ENCODE measurements at places on chromosomes 1 and 21.
A peak's percentile ranks its signal among the peaks of the same experiment; 100 is the strongest.

DNA sequence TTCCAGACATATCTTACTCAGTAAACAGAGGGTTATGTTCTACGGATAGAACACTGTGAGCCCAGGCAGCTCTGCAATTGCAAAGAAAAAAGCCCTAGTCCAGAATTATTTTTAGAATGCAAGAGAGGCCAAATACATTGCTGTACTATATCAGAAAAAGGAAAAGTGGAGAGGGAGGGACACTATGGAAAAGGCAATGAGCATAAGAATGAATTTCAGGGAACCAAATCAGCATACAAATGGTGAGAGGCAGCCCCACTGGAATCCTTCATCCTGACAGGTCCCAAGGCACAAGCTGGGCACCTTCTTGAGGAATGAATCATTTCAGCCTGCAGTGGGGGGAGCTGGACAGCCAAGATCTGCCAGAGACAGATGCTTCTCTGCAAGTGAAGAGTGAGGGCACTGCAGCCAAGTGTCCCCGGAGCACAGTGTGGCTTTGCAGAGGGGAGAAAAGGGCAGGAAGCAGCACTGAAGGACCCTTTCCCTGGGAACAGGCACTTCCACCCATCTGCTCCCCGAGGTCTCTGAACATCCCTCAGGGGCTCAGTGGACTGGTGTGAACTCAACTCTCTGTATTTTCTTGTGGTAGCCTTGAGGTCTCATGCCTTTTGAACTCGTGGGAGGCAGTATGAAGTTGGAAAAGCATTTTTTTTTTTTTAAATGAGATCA, 115.6 kb downstream of the XCL2 start:
- H3K36me3 ChIP-seq: no peaks in the 10 kb centered on the region
- H3K27me3 ChIP-seq: no peaks in the 10 kb centered on the region
- no peaks in the 10 kb centered on the region for H3K4me1 ChIP-seq
- no peak overlapping the region for H3K4me3 ChIP-seq
- DNase-seq: peak; percentile 57
- H3K27ac ChIP-seq: no peak overlapping the region

DNA sequence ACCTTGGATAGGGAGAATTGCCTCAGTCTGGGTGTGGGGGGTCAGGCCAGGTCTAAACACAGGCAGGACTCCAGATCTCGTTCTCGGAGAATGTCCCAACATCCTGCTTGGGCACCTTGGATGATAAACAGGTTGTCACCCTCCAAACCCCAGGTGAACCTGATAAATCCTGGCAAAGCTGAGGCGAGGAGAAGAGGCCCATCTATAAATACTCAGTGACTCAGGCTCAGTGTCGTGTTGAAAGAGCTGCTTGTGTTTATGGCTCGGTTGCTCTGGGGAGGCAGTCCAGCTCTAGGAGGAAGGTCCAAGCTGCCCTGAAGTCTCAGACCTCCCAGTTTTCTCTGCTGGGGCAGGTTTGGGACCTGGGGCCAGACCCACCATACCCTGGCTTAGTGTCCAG, 15.8 kb upstream of the TRIM63 start:
- no peak overlapping the region for H3K27ac ChIP-seq
- no peak overlapping the region for H3K4me3 ChIP-seq
- no peaks in the 10 kb centered on the region for H3K27me3 ChIP-seq
- no peaks in the 10 kb centered on the region for H3K4me1 ChIP-seq
- no peaks in the 10 kb centered on the region for H3K36me3 ChIP-seq

- no peaks in the 10 kb centered on the region for H3K27me3 ChIP-seq
- no peak for DNase-seq
- H3K36me3 ChIP-seq: peaks cover 32% of the 10 kb centered on the region
- peaks cover 15% of the 10 kb centered on the region for H3K4me1 ChIP-seq
- H3K27ac ChIP-seq: no peak overlapping the region
- H3K4me3 ChIP-seq: no peak overlapping the region
These were observed 72.4 kb downstream of the ADARB1 start for GRCh38 chr21:45146801-45147200.

DNA sequence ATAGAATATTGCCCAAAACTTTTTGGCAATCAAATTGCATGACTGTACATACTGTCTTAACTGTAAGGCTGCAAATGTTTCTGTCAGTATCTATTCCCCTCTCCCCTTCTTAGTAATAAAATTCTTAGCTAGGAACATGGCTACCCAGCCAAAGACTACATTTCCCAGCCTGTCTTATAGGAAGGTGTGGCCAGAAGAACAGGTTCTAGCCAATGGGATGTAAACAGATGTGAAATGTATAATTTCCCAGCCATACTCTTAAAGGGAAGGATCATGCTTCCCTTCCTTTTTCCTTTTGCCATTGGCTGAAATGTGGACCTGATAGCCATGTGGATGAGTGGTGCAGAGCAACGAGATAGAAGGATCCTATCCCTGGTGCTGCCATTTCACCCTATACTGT, 7.0 kb upstream of the HIVEP3 start:
- no peak for DNase-seq
- H3K36me3 ChIP-seq: no peaks in the 10 kb centered on the region
- no peaks in the 10 kb centered on the region for H3K27me3 ChIP-seq
- H3K27ac ChIP-seq: no peak overlapping the region
- no peak overlapping the region for H3K4me3 ChIP-seq
- H3K4me1 ChIP-seq: no peaks in the 10 kb centered on the region

DNA sequence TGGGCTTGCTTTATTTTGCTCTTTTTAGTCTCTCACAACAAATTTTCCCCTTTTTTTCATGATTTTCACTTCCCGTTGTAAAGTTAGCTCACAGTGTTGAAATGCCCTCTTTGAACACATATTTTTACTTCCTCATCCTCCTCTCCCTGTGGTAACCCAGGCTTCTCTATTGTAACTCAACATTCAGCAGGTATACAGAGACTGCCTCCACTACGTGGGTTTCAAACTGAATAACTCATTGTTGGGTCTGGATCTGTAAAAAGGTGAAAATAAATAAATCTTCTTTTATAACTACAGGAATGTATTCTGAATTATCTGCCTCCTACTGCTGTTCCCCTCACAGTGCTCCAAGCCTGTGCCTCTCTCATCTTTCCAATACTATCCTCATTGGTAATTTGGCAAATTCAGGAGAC, 166.4 kb downstream of the RUNX1 start:
- H3K27ac ChIP-seq: no peak overlapping the region
- H3K36me3 ChIP-seq: no peaks in the 10 kb centered on the region
- H3K4me3 ChIP-seq: no peak overlapping the region
- DNase-seq: no peak
- peaks cover 13% of the 10 kb centered on the region for H3K4me1 ChIP-seq

DNA sequence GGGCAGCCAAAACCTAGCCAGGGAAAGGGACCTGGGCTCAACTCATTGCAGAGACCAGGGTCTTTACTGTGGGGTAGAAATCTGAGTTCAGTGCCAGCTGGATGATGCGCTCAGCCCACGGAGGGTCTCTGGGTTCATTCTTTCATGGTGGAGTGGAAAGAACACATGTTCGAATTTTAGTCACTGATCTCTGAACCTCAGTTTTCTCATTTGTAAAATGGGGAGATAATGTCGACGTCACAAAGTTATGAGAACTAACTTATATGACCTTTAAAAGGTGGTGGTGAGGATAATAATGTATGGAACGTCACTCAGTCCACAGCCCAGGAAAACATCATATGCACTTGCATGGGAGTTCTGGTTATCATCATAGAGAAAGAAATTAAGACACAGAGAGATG, 1.2 kb upstream of the TAL1 start:
- H3K4me3 ChIP-seq: no peak overlapping the region
- no peak overlapping the region for H3K27ac ChIP-seq
- peaks cover 79% of the 10 kb centered on the region for H3K27me3 ChIP-seq
- peaks cover 29% of the 10 kb centered on the region for H3K4me1 ChIP-seq
- no peak for DNase-seq

- no peak overlapping the region for H3K27ac ChIP-seq
- no peak overlapping the region for H3K4me3 ChIP-seq
- DNase-seq: no peak
- H3K36me3 ChIP-seq: no peaks in the 10 kb centered on the region
These were observed 93.9 kb upstream of the PRMT6 start for GRCh38 chr1:106962591-106962990.

GRCh38 chr1:157113631-157114030, 14.0 kb upstream of the ETV3L start:
- no peak for DNase-seq
- peaks cover 13% of the 10 kb centered on the region for H3K27me3 ChIP-seq
- H3K4me3 ChIP-seq: no peak overlapping the region
- H3K4me1 ChIP-seq: peaks cover 8% of the 10 kb centered on the region

GRCh38 chr21:36473203-36473602, 6.7 kb downstream of the CLDN14 start:
- no peaks in the 10 kb centered on the region for H3K4me1 ChIP-seq
- H3K27me3 ChIP-seq: no peaks in the 10 kb centered on the region
- H3K36me3 ChIP-seq: no peaks in the 10 kb centered on the region
- no peak overlapping the region for H3K4me3 ChIP-seq
- H3K27ac ChIP-seq: no peak overlapping the region

GRCh38 chr1:84450910-84451309, 28.2 kb upstream of the RPF1 start:
- no peaks in the 10 kb centered on the region for H3K4me1 ChIP-seq
- no peaks in the 10 kb centered on the region for H3K27me3 ChIP-seq
- H3K27ac ChIP-seq: no peak overlapping the region
- no peak overlapping the region for H3K4me3 ChIP-seq
- H3K36me3 ChIP-seq: no peaks in the 10 kb centered on the region
- DNase-seq: no peak

Measured in spinal cord (tissue), 10 donors.